Esophagus squamous epithelium (tissue), 5 donors: ENCODE measurements at places on chromosomes 1 and 21.

GRCh38 chr21:44442266-44443125 lies 12.8 kb upstream of the LRRC3 start:
- no peaks in the 10 kb centered on the region for H3K36me3 ChIP-seq
- H3K4me3 ChIP-seq: no peak overlapping the region
- H3K27ac ChIP-seq: no peak overlapping the region
- no peaks in the 10 kb centered on the region for H3K27me3 ChIP-seq

DNA sequence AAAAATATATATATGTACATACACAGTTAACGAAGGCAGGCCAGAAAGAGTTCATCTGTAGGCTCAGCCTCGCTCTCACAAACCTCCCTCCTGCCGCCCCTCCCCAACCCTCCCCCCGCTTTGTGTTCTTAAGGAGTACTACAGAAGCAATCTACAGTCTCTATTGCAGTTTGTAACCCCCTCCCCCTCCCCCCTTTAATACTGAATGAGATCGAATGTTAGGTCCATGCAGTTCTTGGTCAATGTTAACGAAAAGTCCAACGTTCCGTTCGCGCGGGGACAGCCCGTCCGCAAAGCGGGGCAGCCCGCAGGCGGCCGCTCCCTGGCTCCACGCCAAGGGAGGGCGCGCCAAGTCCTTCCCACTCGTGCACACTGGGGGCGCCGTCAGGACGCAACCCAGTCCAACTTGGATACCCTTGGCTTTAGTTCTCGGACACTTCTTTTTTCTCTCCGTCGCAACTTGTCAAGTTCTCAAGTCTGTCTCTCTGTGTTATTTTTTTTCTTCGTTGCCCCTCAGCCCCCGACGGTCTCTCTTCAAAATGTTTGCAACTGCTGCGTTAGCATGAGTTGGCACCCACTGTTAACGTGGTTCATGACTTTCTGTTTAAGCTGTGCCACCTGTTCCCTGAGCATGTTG lies 2.2 kb downstream of the JUN start:
- peaks cover 10% of the 10 kb centered on the region for H3K36me3 ChIP-seq
- no peak for DNase-seq
- H3K27me3 ChIP-seq: no peaks in the 10 kb centered on the region

- no peak overlapping the region for H3K27ac ChIP-seq
- no peak overlapping the region for H3K4me3 ChIP-seq
- peaks cover 75% of the 10 kb centered on the region for H3K36me3 ChIP-seq
- no peaks in the 10 kb centered on the region for H3K4me1 ChIP-seq
- no peaks in the 10 kb centered on the region for H3K27me3 ChIP-seq
Measured at GRCh38 chr21:46273341-46273740, 12.1 kb downstream of the MCM3AP start.

GRCh38 chr1:79848316-79848715 lies 841.8 kb upstream of the ADGRL4 start:
- H3K4me3 ChIP-seq: no peak overlapping the region
- no peaks in the 10 kb centered on the region for H3K36me3 ChIP-seq
- DNase-seq: no peak

GRCh38 chr1:175146529-175147213 lies 45.9 kb downstream of the KIAA0040 start:
- H3K4me1 ChIP-seq: no peaks in the 10 kb centered on the region
- no peaks in the 10 kb centered on the region for H3K36me3 ChIP-seq
- H3K27me3 ChIP-seq: peaks cover 19% of the 10 kb centered on the region

- H3K4me3 ChIP-seq: no peak overlapping the region
- no peak for DNase-seq
- no peaks in the 10 kb centered on the region for H3K4me1 ChIP-seq
- H3K27me3 ChIP-seq: no peaks in the 10 kb centered on the region
- no peaks in the 10 kb centered on the region for H3K36me3 ChIP-seq
- no peak overlapping the region for H3K27ac ChIP-seq
Measured at GRCh38 chr1:83735526-83735925, 263.4 kb downstream of the TTLL7 start.
